ENCODE measurements at places on chromosomes 13 and 19.

DNA sequence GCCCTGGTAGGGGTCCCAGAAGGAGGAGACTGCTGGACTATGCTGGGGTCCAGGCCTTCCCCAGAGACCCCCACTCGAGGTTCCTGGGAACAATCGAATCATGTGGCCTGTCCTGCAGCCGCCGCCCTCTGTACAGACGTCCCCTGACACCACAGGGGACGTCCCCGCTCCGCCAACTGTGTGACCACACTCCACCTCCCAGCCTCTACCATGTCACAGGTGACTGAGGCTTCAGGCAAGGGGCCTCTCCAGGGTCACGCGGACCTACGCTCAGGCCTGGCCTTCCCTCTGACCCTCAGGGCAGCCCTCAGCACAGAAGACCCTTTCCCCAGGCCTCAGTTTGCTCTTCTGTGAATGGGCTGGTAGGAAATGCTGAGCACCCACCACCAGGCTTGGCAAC lies 13.1 kb upstream of the TMEM161A start:
- no peak for DNase-seq

GRCh38 chr13:111034811-111035210 lies 80.3 kb upstream of the ARHGEF7 start:
- DNase-seq: no peak

DNA sequence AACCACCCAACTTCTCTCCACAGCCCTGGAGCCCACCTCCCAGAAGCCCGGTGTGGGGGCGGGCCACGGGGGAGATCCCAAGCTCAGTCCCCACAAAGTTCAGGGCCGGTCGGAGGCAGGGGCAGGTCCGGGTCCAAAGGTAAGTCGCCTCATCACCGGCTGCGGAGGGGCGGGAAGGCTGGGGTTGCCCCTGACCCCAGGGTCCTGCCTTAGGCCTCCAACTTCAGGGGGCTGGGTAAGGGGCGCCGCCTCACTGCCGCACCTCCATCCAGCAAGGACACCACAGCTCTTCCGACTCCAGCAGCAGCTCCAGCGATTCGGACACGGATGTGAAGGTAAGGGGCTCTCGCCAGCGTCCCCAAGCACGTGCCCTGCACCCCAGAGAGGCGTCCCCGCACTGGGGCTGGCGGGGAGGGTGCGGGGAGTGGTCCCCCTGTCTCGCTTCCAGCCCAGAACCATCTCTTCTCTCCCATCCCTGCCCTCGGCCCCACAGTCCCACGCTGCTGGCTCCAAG lies 358 bp downstream of the C19orf33 start:
- DNase-seq: no peak

DNA sequence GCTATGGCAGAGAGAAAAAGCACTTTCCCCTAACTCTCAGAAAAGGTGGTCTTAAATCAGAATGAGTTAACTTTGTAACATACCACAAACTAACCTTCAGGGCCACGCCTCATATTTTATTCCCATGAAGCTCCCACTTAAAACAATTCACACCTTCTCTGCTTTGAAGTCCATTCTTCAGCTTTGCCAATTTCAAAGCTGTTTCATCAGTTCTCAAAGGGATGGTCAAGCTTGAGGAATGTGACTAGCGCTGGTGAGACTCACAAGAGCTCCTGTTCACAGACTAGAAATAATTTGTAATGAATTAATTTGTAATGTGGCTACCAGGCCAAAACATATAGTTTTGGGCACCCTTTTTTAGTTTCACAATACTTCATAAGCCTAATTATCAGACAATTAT lies 68.2 kb downstream of the STK24 start:
- no peak for DNase-seq

DNA sequence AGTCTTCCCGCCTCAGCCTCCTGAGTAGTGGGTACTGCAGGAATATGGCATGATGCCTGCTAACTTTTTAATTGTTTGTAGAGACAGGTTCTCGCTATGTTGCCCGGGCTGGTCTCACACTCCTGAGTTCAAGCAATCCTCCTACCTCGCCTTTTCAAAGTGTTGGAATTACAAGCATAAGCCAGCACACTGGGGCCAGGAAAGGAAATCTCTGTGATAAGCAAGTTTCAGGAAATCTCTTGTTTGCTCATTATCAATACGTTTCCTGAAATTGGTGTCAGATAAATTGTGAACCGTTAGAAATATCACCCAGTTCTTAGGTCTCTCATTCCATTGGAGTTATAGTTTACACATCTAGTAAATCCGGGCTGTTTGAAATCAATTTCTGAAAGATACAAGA lies 14.2 kb downstream of the WBP4 start:
- no peak for DNase-seq

GRCh38 chr13:94033830-94034642 lies 445.4 kb downstream of the DCT start:
- DNase-seq: no peak

DNA sequence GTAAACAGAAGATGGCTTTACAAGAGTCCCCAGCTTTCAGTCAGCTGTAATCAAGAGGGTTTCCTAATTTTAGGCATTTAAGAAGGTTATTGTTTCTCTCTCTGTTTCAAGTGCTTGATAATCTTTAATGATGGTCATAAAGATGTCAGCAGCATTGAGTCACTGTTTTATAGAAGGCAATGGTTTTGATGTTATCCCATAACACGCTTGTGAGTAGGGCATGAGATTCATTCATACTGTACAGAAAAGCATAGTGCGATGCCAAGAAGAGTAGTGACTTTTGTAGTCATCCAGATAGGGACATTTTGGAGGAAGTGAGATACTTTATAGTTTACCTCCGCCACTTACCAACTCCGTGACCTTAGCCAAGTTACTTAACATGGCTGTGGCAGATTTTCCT lies 364.2 kb upstream of the SLC10A2 start:
- no peak for DNase-seq

GRCh38 chr19:3302755-3303154 lies 63.6 kb upstream of the NFIC start:
- no peak for DNase-seq

DNA sequence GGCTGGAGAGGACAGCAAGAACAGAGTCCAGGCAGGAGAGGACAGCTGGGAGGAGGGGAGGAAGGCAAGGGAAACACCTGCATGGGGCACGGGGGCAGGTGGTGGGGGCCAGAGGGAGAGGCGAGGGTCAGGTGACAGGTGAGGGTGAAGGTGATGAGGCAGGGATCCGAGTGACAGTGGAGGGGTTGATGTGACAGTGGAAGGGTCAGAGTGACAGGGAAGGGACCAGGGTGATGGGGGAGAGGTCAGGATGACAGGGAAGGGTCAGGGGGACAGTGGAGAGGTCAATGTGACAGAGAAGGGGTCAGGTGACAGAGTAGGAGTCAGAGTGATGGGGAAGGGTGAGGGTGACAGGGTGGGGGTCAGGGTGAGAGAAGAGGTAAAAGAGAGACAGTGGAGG lies 29.1 kb downstream of the C19orf81 start:
- DNase-seq: no peak

DNA sequence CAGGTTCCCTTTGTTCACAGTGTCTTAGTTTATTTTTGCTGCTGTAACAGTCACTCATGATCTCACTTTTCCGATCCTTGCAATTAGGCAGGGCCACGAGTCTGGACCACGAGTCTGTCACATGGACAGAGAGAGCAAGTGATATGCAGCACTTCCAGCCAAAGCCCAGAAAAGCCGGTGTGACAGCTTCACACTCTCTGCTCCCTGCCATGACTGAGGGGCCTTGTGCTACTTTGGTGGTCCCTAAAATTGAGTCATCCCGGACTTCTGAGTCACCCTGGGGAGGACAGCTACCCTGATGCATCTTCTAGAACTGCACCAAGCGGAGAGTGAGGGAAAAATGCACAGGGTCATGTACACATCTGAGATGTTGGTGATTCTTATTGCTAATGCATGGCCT lies 179.6 kb downstream of the EFNB2 start:
- DNase-seq: no peak

- peak; percentile 67 for DNase-seq
These were observed 45.8 kb upstream of the RGCC start for GRCh38 chr13:41411522-41411921.

- DNase-seq: no peak
These were observed 24.4 kb downstream of the ALOX5AP start for GRCh38 chr13:30759748-30760147.

GRCh38 chr19:8311461-8312260 lies 3.5 kb upstream of the CD320 start:
- DNase-seq: no peak

GRCh38 chr19:6092329-6093286 lies 17.7 kb downstream of the RFX2 start:
- peak; percentile 50 for DNase-seq

DNA sequence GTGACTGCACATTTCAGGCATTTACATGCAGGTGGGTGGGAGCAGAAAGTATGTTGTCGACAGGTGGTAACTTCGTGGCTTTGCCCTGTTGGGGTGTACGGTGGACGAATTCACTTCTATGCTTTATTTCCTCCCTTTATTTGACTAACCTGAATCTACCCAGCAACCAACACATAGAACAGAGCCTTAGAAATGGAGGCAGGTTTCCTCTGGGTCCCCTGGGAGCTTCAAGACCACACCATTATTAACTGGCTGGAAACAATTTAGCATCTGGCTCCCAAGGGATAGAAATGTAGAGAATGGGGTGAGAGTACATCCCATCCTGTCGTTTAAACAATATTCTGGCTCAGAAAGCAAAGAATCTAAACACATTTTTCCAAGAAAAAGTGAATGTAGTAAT lies 244.4 kb downstream of the DLEU7 start:
- no peak for DNase-seq

Data from suppressor macrophage treated with lipopolysaccharide for 1 hour (primary cell).